Cortex of kidney (tissue), 1 donor: ENCODE measurements at places on chromosomes 12 and 14.

- no peak for DNase-seq
These were observed 86.5 kb upstream of the CRY1 start for GRCh38 chr12:107179871-107180270.

- no peak for DNase-seq
These were observed 34.6 kb downstream of the RERG start for GRCh38 chr12:15186597-15186996.

- DNase-seq: no peak
These were observed 73.9 kb upstream of the PRMT8 start for GRCh38 chr12:3417113-3417512.

DNA sequence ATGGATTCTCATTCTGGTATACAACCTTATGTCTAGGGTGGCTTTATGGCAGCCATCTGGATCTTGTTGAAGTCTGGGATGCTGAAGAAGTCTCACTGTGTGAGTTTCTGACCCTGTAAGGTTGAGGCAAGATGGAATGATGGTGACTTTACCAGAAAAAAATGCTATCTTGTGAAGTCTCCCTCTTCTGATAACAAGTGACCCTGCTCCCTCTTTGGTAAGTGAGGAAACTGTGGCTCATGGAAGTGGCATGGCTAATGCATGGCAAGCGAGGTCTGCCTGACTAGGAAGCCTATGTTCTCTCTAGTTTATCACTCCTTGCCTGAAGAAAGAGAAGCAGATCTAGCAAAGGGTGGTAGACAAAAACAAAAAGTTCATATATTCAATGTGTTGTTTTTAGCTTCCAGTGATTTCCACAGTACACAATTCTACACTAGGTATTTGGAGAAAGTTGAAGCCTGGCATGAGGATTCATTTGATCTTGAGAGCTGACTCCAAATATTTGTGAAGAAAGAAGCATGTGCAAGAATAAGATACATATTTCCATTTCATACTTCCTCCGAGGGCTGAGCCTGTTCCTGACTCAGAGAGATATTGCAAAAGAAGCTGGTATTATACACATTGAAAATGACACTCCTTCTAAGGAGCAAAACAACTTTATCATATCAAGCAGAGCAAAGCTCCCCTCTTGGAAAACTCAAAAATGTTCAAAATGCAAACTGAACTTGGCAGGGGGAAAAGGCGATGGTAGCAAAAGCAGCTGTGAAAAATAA, 63.6 kb downstream of the HELB start:
- DNase-seq: no peak

- DNase-seq: no peak
These were observed 9.9 kb downstream of the PLBD2 start for GRCh38 chr12:113368331-113368730.

GRCh38 chr12:120473807-120474615, 4.5 kb upstream of the SRSF9 start:
- DNase-seq: no peak
